ENCODE measurements at places on chromosomes 1 and 21.
A peak's percentile ranks its signal among the peaks of the same experiment; 100 is the strongest.

DNA sequence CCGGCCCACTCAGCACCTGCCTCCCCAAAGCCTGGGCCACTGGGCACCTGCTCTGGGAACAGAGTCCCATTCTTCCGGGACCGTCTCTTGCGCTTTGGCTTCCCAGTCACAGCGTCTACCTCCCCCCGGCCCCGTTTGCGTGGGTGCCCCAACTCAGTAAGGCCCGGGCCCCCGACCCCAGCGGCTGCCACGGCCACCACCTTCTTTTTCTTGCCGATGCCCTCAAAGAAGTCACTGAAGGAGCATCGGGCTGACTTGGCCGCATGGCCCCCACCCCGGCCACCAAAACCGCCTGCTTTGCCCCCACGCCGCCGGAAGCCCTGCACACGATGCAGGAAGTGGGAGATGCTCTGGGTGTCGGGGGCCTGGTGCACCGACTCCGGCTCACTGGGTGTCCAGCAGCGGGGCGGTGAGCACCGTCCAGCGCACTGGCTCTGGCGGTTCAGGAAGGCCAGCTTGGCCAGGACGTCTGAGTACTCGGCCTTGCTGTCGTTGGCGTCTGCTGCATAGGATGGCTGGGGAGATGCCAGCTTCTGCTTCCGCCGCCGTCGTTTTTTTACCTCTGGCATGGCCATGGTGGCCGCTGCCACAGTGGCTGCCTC, 54.0 kb downstream of the AHDC1 start:
- DNase-seq: no peak
- peaks cover 26% of the 10 kb centered on the region for H3K4me1 ChIP-seq
- peaks cover 89% of the 10 kb centered on the region for H3K36me3 ChIP-seq
- H3K27me3 ChIP-seq: no peaks in the 10 kb centered on the region
- H3K4me3 ChIP-seq: no peak overlapping the region

- no peak overlapping the region for H3K27ac ChIP-seq
- peaks cover 9% of the 10 kb centered on the region for H3K36me3 ChIP-seq
- no peak overlapping the region for H3K4me3 ChIP-seq
These were observed 1.7 kb upstream of the SUMO3 start for GRCh38 chr21:44819283-44820243.

DNA sequence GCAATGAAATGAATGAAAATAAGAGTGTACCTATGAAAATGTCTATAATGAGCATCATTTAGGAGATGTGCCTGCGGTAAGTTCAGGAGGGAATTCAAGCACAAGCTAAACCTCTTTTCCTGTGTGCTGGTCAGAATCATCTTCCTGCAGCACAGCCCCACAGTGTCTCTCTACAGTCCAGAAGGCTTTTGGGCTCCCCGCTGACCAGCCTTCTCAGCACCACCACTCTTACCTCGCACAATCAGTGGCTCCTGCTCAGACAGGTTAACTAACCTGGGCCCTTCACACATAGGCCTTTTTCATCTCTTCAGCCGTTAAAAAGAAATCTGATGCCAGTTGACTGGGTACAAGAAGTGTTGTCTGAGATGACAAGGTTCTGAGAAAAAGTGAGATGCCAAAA, 57.7 kb downstream of the LRRC8C start:
- no peaks in the 10 kb centered on the region for H3K27me3 ChIP-seq
- H3K27ac ChIP-seq: no peak overlapping the region
- no peak overlapping the region for H3K4me3 ChIP-seq
- DNase-seq: no peak
- H3K4me1 ChIP-seq: no peaks in the 10 kb centered on the region

DNA sequence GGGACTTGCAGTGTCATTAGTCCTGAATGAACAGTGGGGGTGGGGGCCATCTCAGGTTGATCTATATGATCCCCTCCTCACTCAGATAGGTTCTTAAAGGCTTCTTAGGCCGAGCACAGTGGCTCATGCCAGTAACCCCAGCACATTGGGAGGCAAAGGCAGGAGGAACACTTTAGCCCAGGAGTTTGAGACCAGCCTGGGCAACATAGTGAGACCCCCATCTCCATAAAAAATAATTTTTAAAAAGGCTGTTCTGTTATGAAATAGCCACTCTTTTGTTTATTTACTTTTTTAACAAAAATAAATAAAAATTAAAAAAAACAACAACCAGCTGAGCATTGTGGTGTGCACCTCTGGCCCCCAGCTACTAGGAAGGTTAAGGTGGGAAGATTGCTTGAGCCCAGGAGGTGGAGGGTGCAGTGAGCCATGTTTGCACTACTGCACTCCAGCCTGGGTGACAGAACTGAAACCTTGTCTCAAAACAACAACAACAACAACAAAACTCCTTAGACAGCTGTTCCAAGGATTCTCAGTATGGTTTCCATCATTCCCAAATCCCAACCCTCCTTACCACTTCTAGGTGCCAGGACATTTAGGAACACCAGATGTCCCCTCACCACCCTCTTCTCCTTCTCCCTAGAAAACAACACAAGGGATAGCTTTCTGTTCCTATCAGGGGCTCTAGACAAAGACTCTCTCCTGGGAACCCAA, 2.0 kb upstream of the TRAPPC3 start:
- H3K4me1 ChIP-seq: peaks cover 46% of the 10 kb centered on the region
- no peaks in the 10 kb centered on the region for H3K36me3 ChIP-seq
- no peak for DNase-seq
- no peaks in the 10 kb centered on the region for H3K27me3 ChIP-seq
- H3K27ac ChIP-seq: peak overlapping the region; percentile 86

DNA sequence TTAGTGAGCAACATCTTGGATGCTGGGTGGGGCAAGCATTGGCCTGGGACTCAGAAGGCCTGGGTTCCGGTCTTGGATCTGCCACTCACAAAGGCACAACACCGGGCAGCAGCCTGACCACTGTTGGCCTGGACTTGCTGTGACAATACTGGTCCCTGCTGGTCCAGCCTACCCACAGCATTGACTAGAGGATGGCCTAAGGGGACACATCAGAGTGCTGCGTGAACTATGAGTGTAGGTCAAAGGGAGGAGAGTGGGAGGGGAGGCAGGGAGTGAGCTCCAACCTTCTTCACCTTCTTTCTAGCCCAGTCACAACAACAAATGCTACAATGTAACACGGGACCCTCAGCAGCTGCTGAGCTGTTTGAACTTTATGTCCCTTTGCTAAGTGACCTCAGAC, 31.1 kb downstream of the TMEM50A start:
- no peak for DNase-seq
- no peaks in the 10 kb centered on the region for H3K36me3 ChIP-seq
- H3K4me3 ChIP-seq: no peak overlapping the region
- no peaks in the 10 kb centered on the region for H3K4me1 ChIP-seq
- no peaks in the 10 kb centered on the region for H3K27me3 ChIP-seq
- no peak overlapping the region for H3K27ac ChIP-seq

GRCh38 chr1:26281091-26281958, 1.4 kb downstream of the SH3BGRL3 start:
- H3K4me3 ChIP-seq: no peak overlapping the region
- H3K36me3 ChIP-seq: peaks cover 65% of the 10 kb centered on the region
- DNase-seq: no peak
- peaks cover 55% of the 10 kb centered on the region for H3K4me1 ChIP-seq
- H3K27ac ChIP-seq: no peak overlapping the region
- H3K27me3 ChIP-seq: no peaks in the 10 kb centered on the region

DNA sequence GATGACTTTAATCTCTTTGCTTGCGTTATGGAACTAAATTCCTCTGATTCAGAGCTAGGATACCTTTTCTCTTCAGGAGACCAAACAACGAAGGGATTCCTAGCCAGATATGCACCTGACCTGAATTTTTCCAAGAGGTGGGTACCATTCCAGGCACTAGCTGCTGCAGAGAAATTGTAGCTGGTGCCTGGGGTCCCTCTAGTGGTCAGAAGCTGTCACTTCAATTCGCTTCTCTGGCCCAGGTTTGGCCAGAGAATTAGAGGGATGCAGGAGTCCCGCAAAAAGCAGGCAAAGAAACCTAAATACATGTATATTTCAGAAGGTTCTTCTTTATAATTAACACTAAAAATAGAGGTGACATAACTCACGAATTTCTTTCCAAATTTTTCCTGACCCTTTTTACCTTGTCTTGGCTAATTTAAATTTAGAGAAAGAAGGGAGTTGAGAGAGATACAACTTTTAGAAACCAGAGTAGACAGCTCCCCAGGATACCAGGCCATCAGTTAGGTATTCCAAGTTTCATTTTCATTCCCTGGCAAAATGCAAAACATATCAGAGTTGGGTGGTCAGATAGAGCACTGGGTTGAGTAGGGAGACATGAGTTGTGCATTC, 9.6 kb downstream of the ACKR1 start:
- H3K27ac ChIP-seq: no peak overlapping the region
- no peak for DNase-seq
- no peaks in the 10 kb centered on the region for H3K36me3 ChIP-seq
- H3K4me3 ChIP-seq: no peak overlapping the region
- H3K27me3 ChIP-seq: no peaks in the 10 kb centered on the region
- H3K4me1 ChIP-seq: no peaks in the 10 kb centered on the region

DNA sequence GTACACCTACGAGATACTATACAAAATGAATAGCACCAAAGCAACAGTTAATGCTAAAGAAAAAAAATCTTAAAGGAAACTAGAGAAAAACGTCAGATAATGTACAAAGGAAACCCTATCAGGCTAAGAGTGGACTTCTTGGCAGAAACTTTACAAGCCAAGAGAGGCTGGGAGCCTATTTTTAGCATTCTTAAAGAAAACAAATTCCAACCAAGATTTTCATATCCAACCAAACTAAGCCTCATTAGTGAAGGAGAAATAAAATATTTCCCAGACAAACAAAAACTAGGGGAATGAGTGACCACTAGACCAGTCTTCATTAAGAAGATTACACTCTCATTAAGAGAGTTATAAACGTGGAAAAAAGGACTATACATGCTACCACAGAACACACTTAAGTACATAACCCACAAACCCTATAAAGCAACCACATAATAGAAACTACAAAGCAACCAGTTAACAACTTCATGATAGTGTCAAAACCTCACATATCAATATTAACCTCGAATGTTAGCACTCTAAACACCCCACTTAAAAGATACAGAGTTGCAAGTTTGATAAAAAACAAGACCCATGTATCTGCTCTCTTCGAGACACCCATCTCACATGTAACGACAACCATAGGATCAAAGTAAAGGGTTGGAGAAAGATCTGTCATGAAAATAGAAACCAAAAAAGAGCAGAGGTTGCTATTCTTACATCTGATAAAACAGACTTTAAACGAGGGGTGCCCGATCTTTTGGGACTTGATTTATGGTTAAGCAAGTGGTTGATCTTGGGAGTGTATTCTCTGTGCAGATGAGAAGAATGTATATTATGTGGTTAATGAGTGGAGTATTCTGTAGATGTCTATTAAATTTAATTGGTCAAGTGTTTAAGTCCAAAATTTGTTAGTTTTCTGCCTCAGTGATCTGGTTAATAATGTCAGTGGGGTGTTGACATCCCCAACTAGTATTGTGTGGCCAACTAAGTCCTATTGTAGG, 1301.4 kb downstream of the PLA2G4A start:
- no peak overlapping the region for H3K4me3 ChIP-seq
- no peaks in the 10 kb centered on the region for H3K27me3 ChIP-seq
- H3K27ac ChIP-seq: no peak overlapping the region
- H3K4me1 ChIP-seq: no peaks in the 10 kb centered on the region
- H3K36me3 ChIP-seq: no peaks in the 10 kb centered on the region
- DNase-seq: no peak

- no peaks in the 10 kb centered on the region for H3K27me3 ChIP-seq
- H3K27ac ChIP-seq: no peak overlapping the region
- no peaks in the 10 kb centered on the region for H3K36me3 ChIP-seq
- peaks cover 4% of the 10 kb centered on the region for H3K4me1 ChIP-seq
- DNase-seq: no peak
- H3K4me3 ChIP-seq: no peak overlapping the region
These were observed 57.6 kb upstream of the GNG12 start for GRCh38 chr1:67890857-67891256.

GRCh38 chr1:232980355-232980978, 30.1 kb downstream of the NTPCR start:
- H3K36me3 ChIP-seq: peaks cover 42% of the 10 kb centered on the region
- no peak overlapping the region for H3K4me3 ChIP-seq

- no peaks in the 10 kb centered on the region for H3K4me1 ChIP-seq
- no peak for DNase-seq
These were observed 71.4 kb upstream of the ARTN start for GRCh38 chr1:43861988-43862735.

- no peak overlapping the region for H3K27ac ChIP-seq
- peaks cover 13% of the 10 kb centered on the region for H3K4me1 ChIP-seq
- H3K27me3 ChIP-seq: no peaks in the 10 kb centered on the region
- H3K4me3 ChIP-seq: no peak overlapping the region
- H3K36me3 ChIP-seq: no peaks in the 10 kb centered on the region
- no peak for DNase-seq
These were observed 119.6 kb downstream of the LRRC53 start for GRCh38 chr1:74392840-74393239.

- H3K4me3 ChIP-seq: peak within 1 kb of the TSS; percentile 7
- H3K4me1 ChIP-seq: peaks cover 45% of the 10 kb centered on the region
- peaks cover 11% of the 10 kb centered on the region for H3K27me3 ChIP-seq
- DNase-seq: peak; percentile 60
- H3K27ac ChIP-seq: no peak within 1 kb of the TSS
These were observed at the start of gene ARHGEF16 for GRCh38 chr1:3453891-3454810. ARHGEF16 (plus strand) TSS chr1:3454665; CDS start chr1:3463085, 8,420 bp downstream.

DNA sequence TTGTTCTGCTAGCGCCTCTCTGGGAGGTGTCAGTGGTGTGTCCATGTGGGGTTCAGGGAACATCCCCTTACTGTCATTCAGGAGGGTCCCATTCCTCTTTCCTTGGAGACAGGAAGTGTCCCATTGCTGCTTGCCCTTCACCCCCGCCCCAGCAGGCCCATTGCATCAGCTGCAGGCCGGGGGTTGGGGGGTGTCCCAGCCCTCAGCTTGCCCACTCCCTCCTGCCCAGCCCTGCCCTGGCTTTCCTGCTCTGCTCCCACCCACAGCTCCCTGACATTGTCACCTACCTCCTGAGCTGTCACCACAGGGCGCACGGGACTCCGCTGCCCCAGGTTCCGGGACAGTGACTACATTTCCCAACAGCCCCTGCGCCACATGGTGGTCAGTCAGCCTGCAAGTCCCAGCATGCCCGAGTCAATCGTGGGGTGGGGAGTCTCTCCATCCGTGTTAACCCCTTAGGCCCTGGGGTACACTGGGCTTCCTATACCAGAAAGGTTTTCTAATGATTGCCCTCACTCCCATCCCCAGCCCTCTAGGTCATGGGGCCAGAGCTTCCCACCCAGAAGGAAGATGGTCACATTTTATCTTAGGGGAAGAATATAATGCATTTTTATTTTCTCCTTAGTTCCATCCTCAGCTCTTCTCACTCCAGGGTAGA, at the start of gene INPP5B:
Gene INPP5B (minus strand): TSS at position 351 of the 658 bp plus-strand sequence. CDS start 745 bp downstream, outside the sequence.
- H3K36me3 ChIP-seq: peaks cover 21% of the 10 kb centered on the region
- peak; percentile 68 for DNase-seq
- peaks cover 20% of the 10 kb centered on the region for H3K4me1 ChIP-seq
- peak within 1 kb of the TSS; percentile 67 for H3K27ac ChIP-seq
- H3K4me3 ChIP-seq: peak within 1 kb of the TSS; percentile 97
- no peaks in the 10 kb centered on the region for H3K27me3 ChIP-seq

- H3K27ac ChIP-seq: no peak overlapping the region
- no peak overlapping the region for H3K4me3 ChIP-seq
- no peaks in the 10 kb centered on the region for H3K4me1 ChIP-seq
These were observed 383.3 kb upstream of the KAZN start for GRCh38 chr1:14215151-14215550.

GRCh38 chr1:8875216-8875861, 3.1 kb downstream of the ENO1 start:
- peaks cover 38% of the 10 kb centered on the region for H3K4me1 ChIP-seq
- H3K27ac ChIP-seq: peak overlapping the region; percentile 25
- no peak for DNase-seq
- H3K27me3 ChIP-seq: no peaks in the 10 kb centered on the region

GRCh38 chr21:42405064-42406013, 1.6 kb downstream of the UBASH3A start:
- no peaks in the 10 kb centered on the region for H3K27me3 ChIP-seq
- no peak overlapping the region for H3K4me3 ChIP-seq
- no peaks in the 10 kb centered on the region for H3K36me3 ChIP-seq

All from spinal cord (tissue), 10 donors.